ENCODE measurements at places on chromosomes 1 and 21.

- no peak for DNase-seq
Measured at GRCh38 chr1:199020904-199021303, 382.1 kb downstream of the PTPRC start.

DNA sequence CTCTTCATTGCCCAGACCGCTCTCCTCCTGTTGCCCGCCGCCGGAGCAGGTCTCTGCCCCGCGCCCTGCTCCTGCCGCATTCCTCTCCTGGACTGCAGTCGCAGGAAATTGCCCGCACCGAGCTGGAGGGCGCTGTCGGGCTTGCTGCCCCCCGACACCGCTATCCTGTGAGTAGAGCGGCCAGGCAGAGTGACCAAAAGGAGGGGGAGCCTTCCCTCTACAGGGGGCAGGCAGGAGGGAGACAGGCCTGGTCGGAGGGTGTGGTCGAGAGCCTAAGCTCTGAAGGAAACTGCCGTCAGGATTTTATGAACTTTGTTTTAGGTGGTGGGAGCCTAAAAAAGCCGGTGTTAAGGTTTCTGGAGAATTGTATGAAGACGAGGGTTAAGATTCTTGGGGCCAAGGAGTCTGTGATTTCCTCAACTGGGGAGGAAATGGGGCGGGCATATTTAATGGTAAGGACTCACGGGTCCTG lies 517 bp downstream of the LRIG2 start:
- DNase-seq = no peak

- DNase-seq = no peak
Measured at GRCh38 chr1:171961861-171962260, 120.6 kb downstream of the DNM3 start.

- peak; percentile 75 for DNase-seq
Measured at GRCh38 chr1:14924455-14925331, 228.9 kb upstream of the TMEM51 start.

- DNase-seq = no peak
Measured at GRCh38 chr1:247437551-247438505, 20.1 kb downstream of the OR2B11 start.

Data from left ventricle myocardium superior (tissue), 1 donor.